ENCODE measurements at places on chromosomes 5 and 9. TPM values are rescaled to one million over a fixed set of nuclear protein-coding genes. Genes with fewer than 3 reads are reported as not detected.

MYOT gene
- 295 TPM for total RNA-seq

- no peak for DNase-seq
- no peaks in the 10 kb centered on the region for H3K36me3 ChIP-seq
- H3K4me1 ChIP-seq: peaks cover 4% of the 10 kb centered on the region
- H3K27me3 ChIP-seq: no peaks in the 10 kb centered on the region
Measured at GRCh38 chr9:36456480-36457065, 56.5 kb upstream of the RNF38 start.

GRCh38 chr5:133403741-133404364 is 208.5 kb downstream of the FSTL4 start:
- no peak overlapping the region for H3K4me3 ChIP-seq
- no peaks in the 10 kb centered on the region for H3K36me3 ChIP-seq
- no peaks in the 10 kb centered on the region for H3K27me3 ChIP-seq
- peaks cover 2% of the 10 kb centered on the region for H3K4me1 ChIP-seq

DNA sequence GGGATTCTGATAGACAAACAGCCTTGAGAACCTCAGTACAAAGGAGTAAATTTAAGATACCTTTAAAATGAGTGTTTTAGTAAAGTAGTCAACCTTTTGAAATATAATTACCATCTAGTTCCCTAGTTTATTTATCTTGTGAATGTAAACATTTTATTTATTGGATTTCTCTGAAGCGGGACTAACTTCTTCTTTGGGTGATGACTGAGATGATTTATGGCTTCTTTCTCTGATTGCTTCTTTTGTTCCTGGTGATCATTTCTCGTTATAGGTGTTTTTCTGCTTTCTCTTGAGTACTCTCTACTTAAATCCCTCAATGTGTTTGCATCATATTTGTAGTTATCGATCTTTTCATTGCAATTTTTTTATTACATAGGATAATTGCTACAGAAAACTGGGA is 33.2 kb downstream of the PRDM6 start:
- no peak overlapping the region for H3K4me3 ChIP-seq
- H3K27ac ChIP-seq: no peak overlapping the region
- H3K36me3 ChIP-seq: no peaks in the 10 kb centered on the region

GRCh38 chr5:97149709-97150108 is 7.3 kb upstream of the LIX1 start:
- H3K4me3 ChIP-seq: no peak overlapping the region
- no peaks in the 10 kb centered on the region for H3K27me3 ChIP-seq
- no peaks in the 10 kb centered on the region for H3K4me1 ChIP-seq
- no peaks in the 10 kb centered on the region for H3K36me3 ChIP-seq
- no peak for DNase-seq

GRCh38 chr5:145218019-145218418 is 617.1 kb downstream of the PRELID2 start:
- no peak overlapping the region for H3K4me3 ChIP-seq
- no peak for DNase-seq
- H3K4me1 ChIP-seq: no peaks in the 10 kb centered on the region
- H3K27ac ChIP-seq: no peak overlapping the region
- no peaks in the 10 kb centered on the region for H3K36me3 ChIP-seq
- no peaks in the 10 kb centered on the region for H3K27me3 ChIP-seq

DNA sequence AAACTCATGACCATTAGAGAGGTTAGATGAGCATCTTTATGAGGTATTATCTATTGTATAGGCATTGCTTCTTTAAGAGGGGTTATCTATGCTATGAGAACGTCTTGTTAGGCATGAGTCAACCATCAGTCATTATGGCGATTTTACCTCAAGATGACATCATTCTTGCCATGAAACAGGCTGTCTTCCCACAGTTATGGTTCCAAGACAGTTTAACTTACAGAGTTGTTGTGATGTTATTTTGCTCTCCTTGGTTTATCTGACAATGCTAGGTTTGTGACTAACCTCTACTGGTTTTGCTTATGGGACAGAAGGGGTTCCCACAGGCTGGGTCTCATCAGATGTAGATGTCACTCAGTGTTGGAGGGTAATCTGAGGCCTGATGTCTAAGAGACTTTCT is 1864.7 kb upstream of the ACO1 start:
- no peaks in the 10 kb centered on the region for H3K4me1 ChIP-seq
- H3K36me3 ChIP-seq: no peaks in the 10 kb centered on the region
- H3K4me3 ChIP-seq: no peak overlapping the region
- H3K27me3 ChIP-seq: no peaks in the 10 kb centered on the region
- H3K27ac ChIP-seq: no peak overlapping the region

- no peaks in the 10 kb centered on the region for H3K27me3 ChIP-seq
- H3K36me3 ChIP-seq: no peaks in the 10 kb centered on the region
Measured at GRCh38 chr5:120823328-120823727, 359.2 kb downstream of the PRR16 start.

GFI1B gene
- not detected for total RNA-seq

Data from gastrocnemius medialis (tissue), 4 donors.